ENCODE measurements at places on chromosomes 2 and 18.

GRCh38 chr18:9558387-9559064, 55.8 kb downstream of the PPP4R1 start:
- DNase-seq = no peak

DNA sequence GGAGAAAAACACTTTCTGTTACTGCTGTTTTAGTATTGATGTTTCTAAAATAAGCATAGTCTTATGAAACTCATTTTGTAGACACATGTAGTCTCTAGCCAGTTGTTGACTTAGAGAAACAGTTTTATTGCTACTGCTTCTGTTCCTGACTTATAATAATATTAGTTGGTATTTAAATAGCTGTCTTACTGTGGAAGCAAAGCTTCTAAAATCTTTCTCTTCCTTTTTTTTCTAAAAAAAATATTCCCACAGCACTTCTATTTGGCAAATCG, 121.8 kb downstream of the MTX2 start:
- peak; percentile 37 for DNase-seq

GRCh38 chr2:81395746-81396145, 1091.2 kb upstream of the LRRTM1 start:
- DNase-seq = no peak

DNA sequence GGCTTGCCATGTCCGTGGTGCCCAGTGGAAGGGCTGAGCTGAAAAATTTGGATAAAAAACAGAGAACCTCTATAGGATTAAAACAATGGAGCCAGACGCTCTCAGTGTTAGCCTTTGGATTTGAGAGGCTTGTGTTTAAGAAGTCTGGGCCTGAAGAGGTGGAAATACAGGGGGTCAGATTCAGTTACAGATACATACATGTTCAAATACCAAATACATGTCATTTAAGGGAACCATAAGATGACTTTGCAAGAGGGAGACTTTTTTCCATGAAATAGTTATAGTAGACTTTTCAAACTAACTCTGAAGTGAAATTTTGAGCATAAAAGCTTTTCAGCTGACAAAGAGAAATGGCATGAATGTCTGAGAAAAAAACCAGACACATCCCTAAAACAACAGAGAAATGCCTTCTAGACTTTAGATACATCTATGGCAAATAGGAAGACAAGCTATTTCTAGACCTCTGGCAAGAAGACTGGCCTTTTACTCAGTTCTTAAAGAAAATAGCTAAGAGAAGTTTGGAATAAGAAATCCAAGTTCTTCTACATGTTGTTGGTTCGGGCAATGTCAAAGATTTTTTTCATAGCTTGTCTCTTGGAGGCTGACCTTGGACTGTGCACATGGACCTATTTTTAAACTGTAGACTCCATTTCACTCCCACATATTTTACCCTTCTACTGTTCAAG, 112.9 kb downstream of the LTBP1 start:
- DNase-seq = no peak

DNA sequence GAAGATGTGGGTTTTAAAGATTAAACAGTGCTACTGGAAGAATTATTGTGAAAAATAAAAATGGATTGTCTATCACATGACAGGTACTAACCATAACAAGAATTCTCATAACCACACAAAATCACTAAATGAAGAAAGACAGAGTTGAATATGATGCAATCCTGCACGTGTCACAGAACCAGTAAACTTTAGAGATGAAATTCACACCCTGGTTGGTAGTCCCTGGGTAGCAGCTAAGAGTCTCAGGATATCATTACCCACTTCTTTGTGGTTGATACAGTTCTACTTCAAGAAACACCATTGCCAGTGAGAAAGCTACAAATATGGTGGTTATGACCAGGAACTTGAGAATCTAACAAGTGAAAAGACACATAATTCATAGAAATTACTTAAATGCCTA, 450.2 kb downstream of the ERBB4 start:
- no peak for DNase-seq
